ENCODE measurements at places on chromosomes 3 and 15. TPM values are rescaled to one million over a fixed set of nuclear protein-coding genes. Genes with fewer than 3 reads are reported as not detected.
A peak's percentile ranks its signal among the peaks of the same experiment; 100 is the strongest.

XYLB gene
- 3.3 TPM for polyA plus RNA-seq

CHL1 gene
- polyA plus RNA-seq = not detected

GRCh38 chr3:141400073-141400971 is 32.0 kb downstream of the ZBTB38 start:
- no peak for DNase-seq

- no peak for DNase-seq
These were observed 45.4 kb upstream of the TRAK1 start for GRCh38 chr3:42045708-42046243.

GRCh38 chr3:138861798-138862197 is 27.1 kb upstream of the PIK3CB start:
- DNase-seq = peak; percentile 84
